Stimulated activated CD4-positive, alpha-beta T cell treated with anti-CD3 and anti-CD28 coated beads, Interleukin-1b, Interleukin-23, amount 100 ng/mL, for 1 hour (primary cell): ENCODE measurements at places on chromosomes 16 and 17.

GRCh38 chr16:27106305-27106704 is 39.6 kb downstream of the C16orf82 start:
- no peak for DNase-seq

DNA sequence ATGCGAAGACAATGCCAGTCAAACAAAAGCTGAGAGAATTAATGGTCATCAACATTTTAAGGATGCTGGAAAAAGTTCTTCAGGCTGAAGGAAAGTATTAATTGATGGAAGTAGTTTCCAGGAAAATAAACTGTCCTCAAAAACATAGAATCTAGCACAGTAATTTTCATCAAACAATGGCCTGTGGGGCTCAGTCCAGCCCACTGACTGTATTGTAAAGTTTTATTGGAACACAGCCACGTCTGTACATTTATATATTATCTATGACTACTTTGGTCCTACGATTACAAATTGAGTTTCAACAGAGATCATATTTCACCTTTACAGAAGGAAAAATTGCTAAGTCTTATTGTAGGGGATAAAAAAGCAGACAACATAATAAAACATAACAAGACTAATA is 484.5 kb downstream of the KCNJ2 start:
- DNase-seq = no peak

DNA sequence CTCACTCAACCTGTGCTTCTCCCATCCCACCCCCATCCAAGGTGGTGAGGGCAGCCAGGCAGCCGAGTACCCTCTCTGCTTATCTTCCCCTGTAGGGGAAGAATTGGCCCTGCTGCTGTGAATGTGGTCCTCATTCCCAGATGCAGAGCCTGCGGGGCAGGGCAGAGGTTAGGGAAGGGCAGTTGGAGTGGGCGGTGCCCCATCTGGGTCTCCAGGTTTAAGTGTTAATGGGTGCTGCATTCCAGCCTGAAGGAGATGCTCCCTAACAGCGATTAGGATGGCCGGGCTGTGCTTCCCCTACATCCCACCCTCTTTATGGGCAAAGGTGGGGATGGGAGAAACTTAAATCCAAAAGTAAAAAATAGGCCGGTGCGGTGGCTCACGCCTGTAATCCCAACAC is 12.1 kb downstream of the TMEM95 start:
- DNase-seq = no peak

GRCh38 chr16:12532871-12533610 is 270.6 kb downstream of the CPPED1 start:
- DNase-seq = no peak

DNA sequence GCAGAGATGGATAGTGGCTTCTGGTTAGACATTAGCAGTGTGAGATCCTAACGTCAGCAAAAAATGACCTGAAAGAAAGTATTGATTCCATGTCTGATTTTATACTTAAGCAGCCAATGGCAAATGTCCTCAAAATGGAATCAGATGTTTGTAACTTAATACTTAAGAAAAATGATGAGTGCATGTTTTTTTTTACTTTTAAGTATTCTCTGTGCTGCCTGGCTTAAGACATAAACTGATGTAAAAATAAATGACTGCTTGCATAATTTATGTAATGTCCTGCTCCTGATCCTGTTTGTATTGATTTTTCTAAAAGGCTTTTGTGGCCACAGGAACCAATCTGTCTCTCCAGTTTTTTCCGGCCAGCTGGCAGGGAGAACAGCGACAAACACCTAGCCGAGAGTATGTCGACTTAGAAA is 7.4 kb downstream of the CBFB start:
- DNase-seq = no peak

DNA sequence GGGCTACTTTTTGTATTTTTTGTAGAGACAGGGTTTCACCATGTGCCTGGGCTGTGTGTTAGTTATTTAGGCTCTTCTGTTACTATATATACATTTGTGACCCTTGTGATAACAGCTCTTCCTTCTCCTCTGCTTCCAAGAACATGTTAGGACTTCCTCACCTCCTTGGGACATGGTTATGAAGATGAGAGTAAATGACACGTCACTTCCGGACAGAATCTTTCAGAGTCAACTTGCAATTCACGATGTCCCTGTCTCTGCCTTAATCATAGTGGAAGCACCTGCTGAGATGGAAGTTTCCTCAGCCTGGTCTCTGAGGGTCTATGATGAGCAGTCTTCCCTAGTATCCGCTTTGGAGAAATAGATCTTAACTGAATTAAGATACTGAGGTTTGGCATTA is 42.9 kb downstream of the CCDC42 start:
- no peak for DNase-seq

- no peak for DNase-seq
Measured at GRCh38 chr17:76142585-76143041, 1.6 kb upstream of the FOXJ1 start.

- no peak for DNase-seq
Measured at GRCh38 chr17:13584701-13585080, 17.0 kb downstream of the HS3ST3A1 start.

- no peak for DNase-seq
Measured at GRCh38 chr17:2545393-2545792, 33.7 kb upstream of the METTL16 start.

DNA sequence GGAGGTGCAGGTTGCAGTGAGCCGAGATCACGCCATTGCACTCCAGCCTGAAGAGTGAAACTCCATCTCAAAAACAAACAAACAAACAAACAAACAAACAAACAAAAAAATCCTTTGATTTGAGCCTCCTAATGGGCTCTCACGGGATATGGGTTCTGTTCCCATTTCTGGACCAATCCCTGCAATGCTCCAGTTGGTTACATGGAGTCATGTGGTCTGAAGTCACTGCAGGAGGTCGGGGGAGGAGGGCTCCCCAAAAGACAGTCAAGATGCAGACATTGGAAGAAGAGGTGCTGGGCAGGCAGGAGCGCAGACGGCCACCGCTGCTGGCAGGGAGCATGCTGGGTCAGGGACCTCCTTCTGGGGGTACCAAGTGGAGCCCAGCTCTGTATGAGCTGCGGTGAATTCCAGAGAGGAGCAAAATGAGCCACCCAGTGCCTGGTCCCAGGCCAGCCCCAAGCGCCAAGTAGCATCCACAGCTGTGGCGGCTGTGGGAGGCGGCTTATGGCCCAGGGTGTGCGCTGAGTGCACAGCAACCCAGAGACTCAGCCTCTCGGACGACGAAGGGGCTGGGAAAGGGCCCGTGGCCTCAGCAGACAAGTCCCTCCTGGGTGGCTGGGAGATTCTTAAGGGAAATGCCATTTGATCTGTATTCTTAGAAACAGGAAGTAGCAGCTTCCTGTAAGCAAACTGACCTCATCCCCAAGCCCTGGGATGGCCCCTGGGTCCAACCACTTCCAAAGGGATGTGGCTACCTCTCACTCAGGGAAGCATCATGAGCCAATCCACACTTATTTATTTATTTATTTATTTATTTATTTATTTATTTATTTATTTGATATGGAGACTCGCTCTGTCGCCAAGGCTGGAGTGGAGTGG is 19.6 kb upstream of the ATP2A3 start:
- DNase-seq = no peak

- no peak for DNase-seq
Measured at GRCh38 chr17:2361010-2361760, 23.9 kb downstream of the SGSM2 start.

- DNase-seq = no peak
Measured at GRCh38 chr16:49716339-49716934, 139.5 kb downstream of the ZNF423 start.

GRCh38 chr17:76145231-76146052 is 4.4 kb upstream of the FOXJ1 start:
- DNase-seq = no peak
